Activated CD4-positive, CD25-positive, alpha-beta regulatory T cell treated with anti-CD3 and anti-CD28 coated beads, Interleukin-2, amount 50 U/mL, for 24 hours (primary cell): ENCODE measurements at places on chromosomes 11 and 22.

DNA sequence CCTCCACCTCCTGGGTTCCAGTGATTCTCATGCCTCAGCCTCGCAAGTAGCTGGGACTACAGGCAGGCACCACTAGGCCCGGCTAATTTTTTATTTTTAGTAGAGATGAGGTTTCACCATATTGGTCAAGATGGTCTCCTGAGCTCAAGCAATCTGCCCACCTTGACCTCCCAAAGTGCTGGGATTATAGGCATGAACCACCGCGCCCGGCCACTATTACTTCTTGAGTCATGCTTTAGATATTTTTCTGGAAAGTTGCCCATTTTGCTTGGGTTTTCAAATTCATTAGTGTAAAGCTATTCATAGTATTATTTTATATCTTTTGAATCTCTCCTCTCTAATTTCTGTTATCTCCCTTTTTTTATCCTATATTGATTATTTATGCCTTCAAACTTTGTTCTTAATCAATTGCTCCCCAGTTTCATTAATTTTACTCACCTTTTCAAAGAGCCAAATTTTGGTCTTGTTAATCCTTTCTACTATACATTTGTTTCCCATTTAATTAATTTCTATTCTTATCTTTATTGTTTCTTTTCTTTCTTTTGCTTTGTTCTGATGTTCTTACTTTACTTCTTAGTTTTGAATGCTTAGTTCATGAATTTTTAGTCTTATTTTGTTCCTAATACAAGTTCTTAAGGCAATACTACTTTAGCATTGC is 10.3 kb upstream of the RAC2 start:
- no peak for ATAC-seq

- ATAC-seq = peak; percentile 10
Measured at GRCh38 chr22:22935056-22935545, 47.5 kb downstream of the IGLL5 start.

DNA sequence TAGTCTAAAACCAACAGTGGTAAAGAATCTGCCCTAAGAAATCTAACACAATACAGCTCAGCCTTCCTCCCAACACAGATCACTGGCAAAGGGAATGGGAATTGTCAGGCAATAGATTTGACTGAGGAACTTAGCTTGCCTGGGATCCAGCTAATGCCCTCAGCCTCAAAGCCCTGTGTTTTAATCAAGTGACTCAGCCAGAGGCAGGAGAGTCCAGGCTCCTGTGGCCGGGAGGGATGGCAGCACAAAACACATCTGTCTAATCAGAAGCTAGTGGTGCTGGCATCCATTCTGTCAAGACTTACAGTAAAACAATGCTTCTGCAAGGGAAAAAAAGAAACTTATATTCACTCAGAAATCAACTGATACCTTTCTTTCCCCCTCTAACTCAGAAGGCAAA is 5.6 kb downstream of the SYTL2 start:
- no peak for ATAC-seq

GRCh38 chr11:61585115-61585514 is 4.2 kb upstream of the SYT7 start:
- ATAC-seq = no peak

GRCh38 chr11:10683429-10683828 is 10.1 kb downstream of the IRAG1 start:
- no peak for ATAC-seq

- no peak for ATAC-seq
Measured at GRCh38 chr11:6481924-6482275, 599 bp downstream of the TIMM10B start.

GRCh38 chr11:32440916-32441315 is 5.6 kb upstream of the WT1 start:
- no peak for ATAC-seq
